Kasumi-1 (cell line): ENCODE measurements at places on chromosomes 3 and 15.
A peak's percentile ranks its signal among the peaks of the same experiment; 100 is the strongest.

DNA sequence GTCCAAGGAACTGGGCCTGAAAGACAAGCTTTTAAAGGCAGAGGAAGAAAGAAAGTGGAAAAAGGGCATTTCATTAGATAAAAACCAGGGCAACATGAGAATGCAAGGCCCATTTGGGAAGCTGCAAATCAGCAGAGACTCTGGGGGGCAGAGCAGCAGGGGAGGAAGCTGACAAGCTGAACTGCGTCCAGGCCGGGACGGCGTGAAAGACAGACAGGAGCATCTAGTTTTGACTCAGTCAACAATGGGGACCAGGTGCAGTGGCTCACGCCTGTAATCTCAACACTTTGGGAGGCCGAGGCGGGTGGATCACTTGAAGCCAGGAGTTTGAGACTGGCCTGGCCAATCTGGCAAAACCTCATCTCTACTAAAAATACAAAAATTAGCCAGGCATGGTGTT lies 69.9 kb downstream of the CDC25A start:
- no peak for DNase-seq

GRCh38 chr3:64260431-64260830 lies 35.2 kb upstream of the PRICKLE2 start:
- no peak for DNase-seq

DNA sequence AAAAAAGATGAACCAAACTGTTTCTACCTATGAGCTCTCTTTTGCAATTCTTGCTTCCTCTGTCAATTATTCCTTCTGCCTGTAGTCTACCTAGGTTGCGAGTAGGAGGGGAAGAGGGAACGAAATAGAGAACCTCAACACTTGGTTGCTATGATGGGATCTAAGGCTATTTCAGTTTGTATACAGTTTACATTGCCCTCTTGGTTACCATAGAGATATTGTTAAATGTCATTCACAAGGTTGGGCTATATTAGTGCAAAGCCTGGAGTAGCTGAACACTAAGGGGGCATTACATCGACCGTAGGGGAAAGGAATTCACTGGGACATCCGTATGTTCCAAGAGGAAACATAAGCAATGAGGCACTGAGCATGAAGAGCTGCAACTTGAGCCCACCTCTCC lies 276.9 kb downstream of the GBE1 start:
- no peak for DNase-seq

GRCh38 chr3:149621218-149622005 lies 36.4 kb downstream of the WWTR1 start:
- peak; percentile 76 for DNase-seq

GRCh38 chr15:99341786-99342185 lies 90.5 kb downstream of the LRRC28 start:
- DNase-seq: no peak

GRCh38 chr3:125670945-125671344 lies 75.6 kb upstream of the OSBPL11 start:
- no peak for DNase-seq

DNA sequence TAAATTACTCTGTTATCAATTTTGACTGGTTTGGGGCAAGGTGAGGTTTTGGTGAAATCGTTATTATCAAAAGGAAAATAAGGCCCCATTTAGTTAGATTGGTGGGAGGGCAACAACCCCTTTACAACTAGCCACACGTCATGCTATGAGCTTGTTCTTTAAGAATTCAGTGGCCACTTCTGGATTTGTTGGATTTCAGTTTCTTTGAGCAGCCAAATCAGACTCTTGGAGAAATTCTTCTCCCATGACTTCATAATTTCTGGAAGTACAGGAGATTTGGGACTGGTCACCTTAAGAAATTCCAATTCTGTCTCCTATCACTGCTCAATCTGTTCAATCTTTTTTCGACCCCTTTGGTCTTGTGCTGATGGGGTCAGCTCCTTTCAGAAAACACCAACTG lies 14.8 kb upstream of the WNT5A start:
- DNase-seq: no peak

- DNase-seq: no peak
Measured at GRCh38 chr3:20066079-20066478, 25.8 kb downstream of the KAT2B start.
